ENCODE measurements at places on chromosomes 11 and 22.

GRCh38 chr22:19065929-19066328, 56.3 kb downstream of the DGCR2 start:
- no peak for DNase-seq
- H3K4me3 ChIP-seq, result no peak overlapping the region
- no peaks in the 10 kb centered on the region for H3K27me3 ChIP-seq
- H3K36me3 ChIP-seq, result peaks cover 90% of the 10 kb centered on the region

DNA sequence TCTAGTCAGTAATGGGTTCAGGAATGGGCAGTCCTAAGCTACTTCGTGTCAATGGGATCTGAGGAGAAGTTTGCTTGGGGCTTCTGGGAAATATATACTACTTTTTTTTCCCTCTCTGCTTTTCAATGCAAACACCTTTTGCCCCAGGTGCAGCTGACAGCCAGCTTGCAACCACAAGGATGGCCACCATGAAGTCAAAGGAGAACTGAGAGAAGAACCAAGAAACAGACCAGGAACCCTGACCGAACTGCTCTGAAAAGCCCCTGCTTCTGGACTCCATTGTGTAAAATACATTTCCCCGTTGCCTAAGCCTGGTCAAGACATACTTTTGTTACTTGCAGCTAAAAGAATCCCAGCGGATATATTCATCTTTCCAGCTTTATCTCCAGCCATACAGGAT, 20.1 kb upstream of the CD44 start:
- H3K27ac ChIP-seq, result no peak overlapping the region
- no peaks in the 10 kb centered on the region for H3K27me3 ChIP-seq
- H3K4me1 ChIP-seq, result peaks cover 13% of the 10 kb centered on the region
- no peaks in the 10 kb centered on the region for H3K36me3 ChIP-seq

GRCh38 chr22:20944042-20944441, 23.0 kb upstream of the AIFM3 start:
- H3K27ac ChIP-seq, result no peak overlapping the region
- H3K27me3 ChIP-seq, result no peaks in the 10 kb centered on the region
- H3K4me3 ChIP-seq, result no peak overlapping the region
- DNase-seq, result no peak

DNA sequence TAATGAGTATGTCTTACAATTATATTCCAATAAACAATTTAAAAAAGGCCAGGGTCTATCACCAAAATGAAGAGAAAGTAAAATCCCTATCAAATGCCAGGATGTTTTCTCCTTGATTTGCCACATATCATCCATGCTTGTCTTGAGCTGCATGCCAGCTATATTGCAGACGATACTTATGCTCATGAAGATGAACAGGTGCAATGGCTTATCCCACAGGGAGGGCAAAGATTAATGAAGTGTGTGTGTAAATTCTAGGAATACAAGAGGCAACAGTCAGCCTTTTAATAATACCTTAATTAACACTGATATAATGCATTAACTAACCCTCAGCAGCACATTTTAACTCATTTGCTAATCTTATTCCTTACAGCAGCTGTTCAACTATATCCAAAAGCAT, 850.5 kb downstream of the KCNA4 start:
- H3K27me3 ChIP-seq, result no peaks in the 10 kb centered on the region
- no peaks in the 10 kb centered on the region for H3K4me1 ChIP-seq
- DNase-seq, result no peak

DNA sequence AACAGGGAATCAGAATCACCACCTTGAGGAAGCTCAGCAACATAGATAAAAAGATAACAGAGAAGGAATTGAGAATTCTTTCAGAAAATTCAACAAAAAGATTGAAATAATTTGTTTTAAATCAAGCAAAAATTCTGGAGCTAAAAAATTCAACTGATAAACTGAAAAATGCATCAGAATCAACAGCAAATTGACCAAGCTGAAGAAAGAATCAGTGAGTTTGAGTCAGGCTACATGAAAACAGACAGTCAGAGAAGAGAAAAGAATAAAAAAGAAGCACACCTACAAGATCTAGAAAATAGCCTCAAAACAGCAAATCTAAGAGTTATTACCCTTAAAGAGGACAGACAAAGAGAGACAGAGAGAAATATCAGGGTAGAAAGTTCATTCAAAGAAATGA, 28.8 kb downstream of the BTG4 start:
- H3K4me1 ChIP-seq, result no peaks in the 10 kb centered on the region
- H3K4me3 ChIP-seq, result no peak overlapping the region
- H3K36me3 ChIP-seq, result no peaks in the 10 kb centered on the region
- H3K27ac ChIP-seq, result no peak overlapping the region
- no peaks in the 10 kb centered on the region for H3K27me3 ChIP-seq
- DNase-seq, result no peak

- no peak overlapping the region for H3K27ac ChIP-seq
- DNase-seq, result peak; percentile 66
- H3K4me1 ChIP-seq, result peaks cover 36% of the 10 kb centered on the region
- no peaks in the 10 kb centered on the region for H3K36me3 ChIP-seq
- H3K4me3 ChIP-seq, result no peak overlapping the region
Measured at GRCh38 chr11:124865902-124866851, 945 bp downstream of the ROBO3 start.

GRCh38 chr22:46891382-46891951, 129.0 kb downstream of the TBC1D22A start:
- peaks cover 18% of the 10 kb centered on the region for H3K4me1 ChIP-seq
- H3K27ac ChIP-seq, result no peak overlapping the region
- no peak for DNase-seq
- no peaks in the 10 kb centered on the region for H3K27me3 ChIP-seq

GRCh38 chr22:11598492-11599440, 3929.2 kb upstream of the OR11H1 start:
- no peak overlapping the region for H3K4me3 ChIP-seq
- DNase-seq, result no peak
- no peaks in the 10 kb centered on the region for H3K27me3 ChIP-seq

DNA sequence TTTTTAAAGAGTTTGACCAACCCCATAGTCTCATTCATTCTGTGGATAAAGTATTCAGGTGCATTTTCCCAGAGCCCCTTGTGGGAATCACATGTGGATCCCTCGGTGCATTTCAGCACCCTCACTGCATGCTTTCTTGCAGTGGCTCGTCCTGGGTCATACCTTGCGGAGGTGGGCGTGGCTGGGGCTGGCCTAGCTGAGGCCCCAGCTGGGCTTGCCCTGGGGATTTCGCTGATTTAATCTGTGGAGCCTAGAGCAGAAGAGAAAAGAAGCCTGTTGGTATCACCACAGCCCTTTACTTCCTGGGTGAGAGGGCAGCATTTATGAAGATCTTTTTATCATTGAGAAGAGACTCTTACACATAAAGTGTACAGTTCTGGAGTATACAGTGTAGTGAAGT, 53.1 kb downstream of the FBXO7 start:
- no peaks in the 10 kb centered on the region for H3K27me3 ChIP-seq
- no peaks in the 10 kb centered on the region for H3K36me3 ChIP-seq
- DNase-seq, result no peak
- H3K4me1 ChIP-seq, result peaks cover 18% of the 10 kb centered on the region
- H3K4me3 ChIP-seq, result no peak overlapping the region
- peak overlapping the region; percentile 3 for H3K27ac ChIP-seq

GRCh38 chr11:131693756-131694155, 323.3 kb downstream of the NTM start:
- no peaks in the 10 kb centered on the region for H3K36me3 ChIP-seq
- H3K27ac ChIP-seq, result no peak overlapping the region
- H3K4me1 ChIP-seq, result peaks cover 9% of the 10 kb centered on the region
- no peak overlapping the region for H3K4me3 ChIP-seq
- no peaks in the 10 kb centered on the region for H3K27me3 ChIP-seq
- no peak for DNase-seq

GRCh38 chr22:27801616-27802345, at the start of gene MN1:
Gene MN1, minus strand, starts transcription at chr22:27801756. Its CDS starts 1,213 bp downstream, at chr22:27800543.
- H3K4me1 ChIP-seq, result no peaks in the 10 kb centered on the region
- H3K27ac ChIP-seq, result peak within 1 kb of the TSS; percentile 75
- DNase-seq, result no peak

Measured in sigmoid colon (tissue), 7 donors.